Activated naive CD4-positive, alpha-beta T cell treated with anti-CD3 and anti-CD28 coated beads for 36 hours (primary cell): ENCODE measurements at places on chromosomes 16 and 17. TPM values are rescaled to one million over a fixed set of nuclear protein-coding genes. Genes with fewer than 3 reads are reported as not detected.

The STH gene
- not detected for total RNA-seq

The FSCN2 gene
- total RNA-seq = not detected

The PKD1 gene
- total RNA-seq = 63.3 TPM

The PTX4 gene
- not detected for total RNA-seq

GRCh38 chr17:2194889-2195335 is 108.7 kb downstream of the SMG6 start:
- no peaks in the 10 kb centered on the region for H3K27me3 ChIP-seq
- peaks cover 9% of the 10 kb centered on the region for H3K36me3 ChIP-seq
- peak overlapping the region; percentile 11 for H3K27ac ChIP-seq

- H3K27ac ChIP-seq = no peak overlapping the region
- no peaks in the 10 kb centered on the region for H3K4me1 ChIP-seq
- no peaks in the 10 kb centered on the region for H3K36me3 ChIP-seq
- no peak for DNase-seq
- H3K27me3 ChIP-seq = peaks cover 3% of the 10 kb centered on the region
Observed at GRCh38 chr16:77711775-77712174, 10.5 kb upstream of the NUDT7 start.
